ENCODE measurements at places on chromosomes 2 and 18.

GRCh38 chr2:173667014-173667413 lies 298.2 kb downstream of the SP3 start:
- DNase-seq, result no peak

- no peak for DNase-seq
Measured at GRCh38 chr2:71455741-71456569, 2.6 kb downstream of the DYSF start.

DNA sequence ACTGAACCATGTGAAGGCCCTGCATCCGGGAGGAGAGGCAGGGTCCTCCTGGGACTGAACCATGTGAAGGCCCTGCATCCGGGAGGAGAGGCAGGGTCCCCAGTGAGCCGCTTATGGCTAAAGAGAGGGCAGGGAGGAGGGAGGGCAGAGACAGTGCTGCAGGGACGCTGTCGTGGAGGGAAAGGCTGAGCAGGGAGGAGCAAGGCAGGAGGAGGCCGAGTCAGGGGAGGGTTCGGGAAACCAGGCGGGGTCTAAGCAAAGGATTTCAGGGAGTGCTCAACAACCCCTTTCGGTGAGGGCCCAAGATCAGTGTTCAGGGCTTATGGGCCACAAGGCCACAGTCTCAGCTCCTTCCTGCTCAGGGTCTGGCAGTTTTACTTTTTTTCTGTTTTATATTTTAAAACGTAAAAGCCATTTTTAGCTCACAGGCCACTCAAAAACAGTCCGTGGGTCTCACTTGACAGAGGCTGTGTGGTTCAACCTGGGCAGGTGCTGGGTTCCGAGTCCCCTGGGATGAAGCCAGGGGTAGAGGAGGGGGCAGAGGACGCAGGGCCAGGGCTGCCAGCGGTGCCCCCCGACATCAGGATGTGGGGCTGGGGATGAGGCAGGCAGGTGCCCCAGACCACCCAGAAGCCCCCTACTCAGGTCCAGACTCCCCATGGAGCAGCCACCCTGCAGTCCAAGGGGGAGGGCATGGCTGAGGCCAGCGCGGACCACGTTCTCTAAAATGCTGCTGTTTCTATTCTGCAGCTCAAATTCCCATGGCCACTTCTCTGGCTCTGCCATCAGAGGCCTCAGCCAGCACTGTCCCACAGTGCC lies 5.2 kb downstream of the TMEM18 start:
- no peak for DNase-seq

DNA sequence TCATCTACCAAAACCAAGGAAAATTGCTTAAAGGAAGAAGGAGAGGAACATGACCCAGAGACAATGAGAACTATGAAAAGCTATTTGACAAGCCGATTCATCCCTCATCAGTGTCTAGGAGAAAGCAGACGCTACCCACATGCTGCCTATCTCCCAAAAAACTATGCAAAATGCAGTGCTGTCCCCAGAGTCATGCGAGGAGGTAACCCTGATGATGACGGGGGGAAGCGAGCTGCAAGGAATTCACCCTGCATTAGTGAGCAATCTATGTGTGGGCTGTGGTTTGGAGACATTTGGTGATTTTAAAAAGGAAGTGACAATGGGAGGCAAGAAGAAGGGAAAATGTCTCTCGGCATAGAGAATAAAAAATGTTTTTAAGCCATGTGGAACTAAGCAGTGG lies 472.7 kb downstream of the CMPK2 start:
- no peak for DNase-seq

- DNase-seq, result no peak
Measured at GRCh38 chr2:169768262-169768995, 30.2 kb upstream of the SSB start.

DNA sequence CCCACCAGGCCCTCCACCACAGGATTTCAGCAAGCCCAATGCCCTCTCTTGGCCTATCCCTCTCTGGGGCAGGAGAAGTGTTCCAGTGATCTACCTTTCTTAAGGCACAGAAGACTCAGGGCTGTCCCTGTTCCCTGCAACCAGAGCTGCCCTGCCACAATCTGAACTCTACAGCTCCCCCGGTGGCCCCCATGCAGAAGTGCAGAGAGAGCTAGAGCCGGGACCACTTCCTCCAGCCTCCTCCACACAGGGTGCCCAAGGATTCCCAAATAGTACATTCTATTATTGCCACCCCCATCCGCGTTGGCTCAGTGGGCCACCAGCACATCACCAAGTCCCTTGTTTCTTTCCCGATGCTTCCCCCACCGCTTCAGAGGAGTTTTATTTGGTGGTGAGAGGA lies 114.8 kb upstream of the PTPRM start:
- peak; percentile 58 for DNase-seq

DNA sequence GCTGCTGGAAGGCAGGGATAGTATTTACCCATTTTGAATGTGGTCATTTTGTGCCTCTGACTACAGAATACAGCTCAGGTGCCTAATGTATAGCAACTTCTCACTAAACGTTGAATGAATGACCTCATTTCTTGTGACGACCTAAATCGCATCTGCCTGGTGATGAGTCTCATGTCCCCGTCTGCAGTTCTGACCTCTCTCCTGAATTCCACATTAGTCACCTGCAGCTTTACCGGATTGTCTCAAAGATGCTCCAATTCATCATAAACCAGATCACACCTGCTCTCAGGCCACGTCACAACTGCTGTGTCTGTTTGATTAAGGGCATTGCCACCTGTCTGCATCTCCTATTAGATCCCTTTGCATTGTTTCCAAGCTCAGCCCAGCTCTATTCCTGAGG lies 133.6 kb upstream of the MYT1L start:
- DNase-seq, result no peak

GRCh38 chr2:28273751-28274150 lies 118.9 kb upstream of the FOSL2 start:
- no peak for DNase-seq

GRCh38 chr18:24009651-24010333 lies 4.8 kb upstream of the TTC39C start:
- no peak for DNase-seq

DNA sequence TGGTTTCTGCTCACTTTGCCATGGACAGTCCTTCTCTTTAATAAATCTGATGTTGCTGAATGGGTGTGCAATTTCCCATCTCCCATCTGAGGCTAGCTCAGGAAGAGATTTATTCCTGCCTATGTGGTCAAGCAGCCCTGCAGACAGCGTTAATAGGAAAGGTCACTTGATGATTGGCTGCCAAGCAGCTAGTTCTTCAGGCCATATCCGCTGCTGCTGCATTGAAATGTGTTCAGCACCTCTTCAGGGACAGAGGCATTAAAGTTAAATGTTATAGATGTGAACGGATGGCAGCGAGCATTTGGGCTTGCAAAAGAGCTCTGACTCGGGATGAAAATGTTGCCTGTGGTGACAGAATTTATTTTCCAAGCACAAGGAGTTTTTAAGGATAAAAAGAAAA lies 474.2 kb downstream of the PIK3C3 start:
- DNase-seq, result no peak

DNA sequence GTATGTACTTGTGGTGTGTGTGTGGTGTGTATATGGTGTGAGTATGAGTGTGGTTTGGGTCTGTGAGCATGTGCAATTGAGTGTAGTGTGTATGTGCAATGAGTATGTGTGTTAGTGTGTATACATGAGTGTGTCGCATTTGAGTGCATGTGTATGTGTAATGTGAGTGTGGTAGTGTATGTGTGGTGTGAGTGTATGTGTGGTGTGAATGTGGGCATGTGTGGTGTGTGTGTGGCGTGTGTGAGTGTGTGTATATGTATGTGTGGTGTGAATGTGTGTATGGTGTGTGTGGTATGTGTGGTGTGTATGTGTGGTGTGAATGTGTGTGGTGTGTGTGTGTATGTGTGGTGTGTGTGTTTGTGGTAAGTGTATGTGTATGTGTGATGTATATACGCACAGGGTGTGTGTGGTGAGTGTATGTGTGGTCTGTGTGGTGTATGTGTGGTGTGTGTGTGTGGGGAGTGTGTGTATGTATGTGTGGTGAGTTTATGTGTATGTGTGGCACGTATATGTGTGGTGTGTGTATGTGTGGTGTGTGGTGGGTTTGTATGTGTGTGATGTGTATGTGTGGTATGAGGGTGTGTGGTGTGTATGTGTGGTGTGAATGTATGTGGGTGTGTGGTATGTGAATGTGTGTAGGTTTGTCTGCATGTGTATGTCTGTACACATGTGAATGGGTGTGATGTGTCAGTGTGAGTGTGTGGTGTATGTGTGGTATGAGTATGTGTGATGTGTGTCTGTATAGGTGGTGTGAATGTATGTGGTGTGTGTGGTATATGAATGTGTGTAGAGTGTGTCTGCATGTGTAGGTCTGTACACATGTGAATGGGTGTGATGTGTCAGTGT lies 123.4 kb downstream of the DOCK10 start:
- no peak for DNase-seq

Data from RWPE1 (cell line).